ENCODE measurements at places on chromosomes 13 and 19.

DNA sequence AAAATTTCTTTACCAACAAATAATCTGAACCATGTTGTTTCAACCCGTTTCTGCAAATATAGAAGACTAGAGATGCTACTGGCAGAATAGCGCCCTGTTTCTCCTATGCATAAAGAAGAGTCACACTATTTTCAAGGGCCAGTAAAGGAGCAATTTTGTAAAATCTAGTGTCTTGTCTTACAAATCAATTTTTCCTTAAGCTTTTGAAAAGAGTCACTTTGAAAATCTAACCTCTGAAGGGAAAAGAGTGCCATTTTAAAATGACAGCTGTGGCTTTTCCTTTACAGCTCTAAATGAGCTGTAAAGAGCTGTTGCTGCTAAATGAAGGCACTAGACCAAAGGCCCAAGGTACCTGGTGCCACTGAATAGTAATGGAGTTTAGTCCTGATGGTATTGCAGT, 16.9 kb upstream of the GTF2F2 start:
- no peaks in the 10 kb centered on the region for H3K36me3 ChIP-seq
- no peak for DNase-seq
- H3K27me3 ChIP-seq = no peaks in the 10 kb centered on the region
- H3K4me3 ChIP-seq = no peak overlapping the region

- no peaks in the 10 kb centered on the region for H3K27me3 ChIP-seq
- peak; percentile 32 for DNase-seq
- no peak overlapping the region for H3K4me3 ChIP-seq
Measured at GRCh38 chr13:93698016-93698613, 471.5 kb downstream of the GPC6 start.

GRCh38 chr19:52336791-52337381, 843 bp downstream of the ZNF610 start:
- no peak for DNase-seq
- peak overlapping the region; percentile 69 for H3K4me3 ChIP-seq
- peaks cover 1% of the 10 kb centered on the region for H3K4me1 ChIP-seq

DNA sequence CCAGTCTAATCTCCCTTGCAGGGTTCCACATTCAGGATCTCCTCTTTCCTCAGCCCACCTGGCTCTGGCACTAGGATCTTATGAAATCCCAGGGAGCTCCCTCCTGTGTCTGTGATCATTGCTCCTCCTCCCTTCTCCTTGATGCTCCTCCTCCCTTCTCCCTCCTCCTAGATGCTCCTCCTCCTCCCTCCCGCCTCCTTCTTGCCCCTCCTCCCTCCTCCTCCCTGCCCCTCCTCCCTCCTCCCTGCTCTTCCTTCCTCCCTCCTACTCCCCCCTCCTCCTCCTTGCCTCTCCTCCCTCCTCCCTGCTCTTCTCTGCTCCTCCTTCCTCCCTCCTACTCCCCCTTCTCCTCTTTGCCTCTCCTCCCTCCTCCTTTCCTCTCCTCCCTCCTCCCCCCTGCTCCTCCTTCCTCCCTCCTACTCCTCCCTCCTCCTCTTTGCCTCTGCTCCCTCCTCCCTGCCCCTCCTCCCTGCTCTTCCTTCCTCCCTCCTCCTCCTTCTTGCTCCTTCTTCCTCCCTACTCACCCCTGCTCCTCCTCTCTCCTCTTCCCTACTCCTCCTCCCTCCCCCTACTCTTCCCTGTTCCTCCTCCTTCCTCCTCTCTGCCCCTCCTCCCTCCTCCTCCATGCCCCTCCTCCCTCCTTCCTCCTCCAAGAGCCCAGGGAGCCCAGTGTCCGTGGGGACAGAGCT, 14.9 kb upstream of the ZBTB7A start:
- H3K27ac ChIP-seq = no peak overlapping the region
- DNase-seq = no peak
- no peaks in the 10 kb centered on the region for H3K36me3 ChIP-seq

DNA sequence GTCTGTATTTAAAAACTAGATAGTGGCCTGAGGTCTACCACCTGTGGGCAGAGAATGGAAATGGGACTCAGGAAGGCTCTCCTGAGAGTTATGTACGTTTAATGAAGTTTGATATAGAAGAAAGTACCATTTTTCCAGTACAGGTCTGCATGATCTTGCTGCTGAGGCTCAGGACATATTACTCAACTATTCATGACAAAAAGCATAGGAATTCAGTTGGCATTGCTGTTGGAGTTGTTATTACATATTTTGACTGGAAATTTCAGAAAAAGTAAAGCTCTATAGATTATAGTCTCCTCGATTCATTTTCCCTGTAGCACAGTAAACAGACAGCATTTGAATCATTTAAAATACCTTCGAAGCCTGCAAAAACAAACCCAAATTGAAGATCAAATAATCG, 469.8 kb downstream of the DCT start:
- DNase-seq = no peak
- H3K27ac ChIP-seq = no peak overlapping the region

- no peak for DNase-seq
- H3K4me3 ChIP-seq = no peak overlapping the region
- no peaks in the 10 kb centered on the region for H3K27me3 ChIP-seq
- H3K4me1 ChIP-seq = no peaks in the 10 kb centered on the region
Measured at GRCh38 chr19:51750400-51751094, 1.1 kb downstream of the FPR1 start.

DNA sequence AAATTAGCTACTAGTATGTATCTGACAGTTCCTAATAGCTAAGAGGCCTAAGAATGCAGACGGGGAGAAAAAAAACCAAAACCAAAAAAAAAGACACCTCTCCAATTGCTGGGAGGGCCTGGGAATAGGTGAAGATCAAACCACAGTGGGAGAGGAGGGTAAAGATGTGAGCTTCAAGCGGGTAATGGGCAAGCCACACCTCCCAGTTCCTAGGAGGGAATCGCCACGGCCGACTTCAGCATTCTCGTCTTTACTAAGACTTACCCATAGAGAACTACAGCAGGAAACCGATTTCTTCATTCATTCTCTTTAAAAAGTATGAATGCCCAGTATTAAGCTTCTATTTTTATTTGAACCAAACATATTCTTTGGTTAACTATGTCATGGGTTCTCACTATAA, 5.6 kb upstream of the EEF1AKMT1 start:
- H3K36me3 ChIP-seq = peaks cover 5% of the 10 kb centered on the region
- no peak overlapping the region for H3K4me3 ChIP-seq
- H3K4me1 ChIP-seq = no peaks in the 10 kb centered on the region
- no peaks in the 10 kb centered on the region for H3K27me3 ChIP-seq

DNA sequence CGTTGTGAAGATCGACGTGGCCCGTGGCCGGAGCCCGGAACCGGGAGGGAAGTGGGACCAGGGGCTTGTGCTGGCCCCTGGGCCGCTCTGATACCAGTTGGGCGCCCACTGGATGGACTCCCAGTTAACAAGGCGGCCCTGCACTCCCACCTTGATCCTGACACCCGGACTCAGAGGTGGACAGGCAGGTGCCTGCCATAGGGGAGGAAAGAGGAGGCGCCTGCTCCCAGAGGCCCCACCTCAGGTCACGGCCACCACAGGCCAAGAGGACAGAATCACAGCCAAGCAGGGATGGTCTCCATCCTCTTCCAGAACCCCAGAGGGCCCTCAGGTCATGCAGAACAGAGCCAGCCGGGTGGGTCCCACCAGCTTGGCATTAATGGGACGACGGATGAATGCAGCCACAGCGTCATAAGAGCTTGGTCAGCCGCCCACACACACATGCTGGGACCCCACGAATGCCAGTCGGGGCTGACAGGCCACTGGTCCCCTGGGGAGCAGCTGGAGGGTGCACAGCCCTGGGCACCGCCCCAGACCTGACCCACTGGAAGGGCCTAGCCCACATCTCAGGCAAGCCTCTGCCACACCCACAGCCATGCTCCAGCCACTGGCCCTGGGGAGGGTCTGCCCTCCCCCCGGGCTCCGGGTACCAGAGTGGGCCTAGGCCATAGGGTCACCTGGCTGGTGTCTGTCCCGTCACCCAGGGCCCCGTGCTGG, 9.6 kb upstream of the KLF16 start:
- H3K4me3 ChIP-seq = no peak overlapping the region
- H3K36me3 ChIP-seq = peaks cover 3% of the 10 kb centered on the region
- H3K27me3 ChIP-seq = no peaks in the 10 kb centered on the region
- H3K27ac ChIP-seq = no peak overlapping the region

DNA sequence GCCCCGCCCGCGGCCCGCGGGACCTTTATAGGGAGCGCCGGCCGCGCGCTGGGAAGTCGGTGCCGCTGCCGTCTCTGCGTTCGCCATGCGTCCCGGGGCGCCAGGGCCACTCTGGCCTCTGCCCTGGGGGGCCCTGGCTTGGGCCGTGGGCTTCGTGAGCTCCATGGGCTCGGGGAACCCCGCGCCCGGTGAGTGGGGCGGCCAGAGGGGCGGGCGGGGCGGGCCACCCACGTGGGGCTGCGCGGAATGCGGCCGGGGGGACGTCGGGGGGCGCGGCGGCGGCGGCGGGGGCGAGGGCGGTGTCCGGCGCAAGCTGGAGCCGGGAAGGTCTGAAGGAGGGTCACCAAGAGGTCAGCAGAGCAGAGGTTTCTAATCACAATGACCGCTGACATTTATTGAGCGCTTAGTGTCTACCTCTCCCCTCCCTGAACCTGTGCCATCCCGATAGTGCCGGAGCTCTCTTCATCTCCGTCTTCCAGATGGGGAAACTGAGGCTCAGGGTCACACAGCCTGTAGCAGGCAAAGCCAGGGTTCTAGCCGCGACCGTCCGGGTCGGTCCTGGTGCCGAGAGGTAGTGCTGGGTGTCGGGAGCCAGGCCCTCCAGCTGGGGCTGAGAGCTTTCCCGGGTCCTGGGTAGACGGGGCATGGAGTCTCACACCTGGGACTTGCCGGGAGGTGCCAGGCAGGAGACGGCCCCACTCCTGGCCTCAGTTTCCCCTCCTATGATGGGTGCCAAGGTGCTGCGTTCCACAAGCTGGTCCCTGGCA, at the start of gene FSTL3:
FSTL3 (plus strand) TSS at position 54 of the 767 bp plus-strand sequence; CDS start at position 86, 32 bp downstream.
- no peak for DNase-seq
- no peak within 1 kb of the TSS for H3K27ac ChIP-seq
- peaks cover 18% of the 10 kb centered on the region for H3K27me3 ChIP-seq
- peaks cover 25% of the 10 kb centered on the region for H3K4me1 ChIP-seq

DNA sequence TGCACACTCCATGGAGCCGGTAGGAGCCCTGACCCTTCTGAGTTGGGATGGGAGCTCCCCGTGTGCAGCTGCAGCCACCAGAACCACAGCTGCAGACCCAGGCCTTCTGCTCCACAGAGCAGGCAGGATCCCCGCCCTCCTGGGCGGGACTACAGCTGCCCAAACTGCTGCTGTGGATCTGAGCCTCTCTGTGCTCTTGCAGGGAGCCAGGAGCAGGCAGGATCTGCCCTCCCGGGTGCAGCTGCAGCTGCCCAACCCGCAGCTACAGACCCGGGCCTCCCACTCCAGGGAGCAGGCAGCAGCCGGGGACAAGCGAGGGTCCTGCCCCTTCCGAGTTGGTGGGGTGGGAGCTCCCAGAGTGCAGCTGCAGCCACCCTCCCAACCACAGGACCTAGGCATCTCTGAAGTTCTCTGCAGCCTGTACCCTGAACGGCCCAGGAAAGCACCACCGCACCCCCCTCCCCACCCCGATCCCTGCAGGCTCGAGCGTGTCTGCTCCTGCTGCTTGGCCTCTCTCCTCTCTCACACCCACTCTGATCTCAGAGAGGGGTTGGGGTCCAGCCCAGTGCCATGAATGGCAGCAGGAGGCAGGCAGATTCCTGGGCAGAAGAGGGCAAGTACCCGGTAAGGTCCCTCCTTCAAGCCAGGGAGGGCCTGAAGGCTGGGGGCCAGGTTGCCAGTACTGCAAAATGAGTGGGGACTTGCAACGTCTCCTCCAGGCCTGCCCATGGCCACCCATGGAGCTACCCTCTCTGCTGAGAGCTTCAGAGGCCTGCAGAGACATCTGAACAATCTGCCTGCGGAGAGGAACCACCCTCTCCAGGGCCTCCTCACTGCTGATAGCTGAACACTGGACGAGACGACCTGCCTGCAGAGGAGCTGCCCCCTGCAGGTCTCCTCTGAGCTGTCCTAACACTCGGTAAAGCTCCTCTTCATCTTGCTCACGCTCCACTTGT, 16.4 kb upstream of the EMP3 start:
- H3K4me1 ChIP-seq = peaks cover 5% of the 10 kb centered on the region
- DNase-seq = no peak
- no peak overlapping the region for H3K4me3 ChIP-seq
- H3K36me3 ChIP-seq = no peaks in the 10 kb centered on the region
